ENCODE measurements at places on chromosomes 12 and 14.

- no peak for DNase-seq
Observed at GRCh38 chr12:110590806-110591326, 7.7 kb upstream of the PPTC7 start.

- no peak for DNase-seq
Observed at GRCh38 chr12:81263072-81263471, 185.2 kb downstream of the ACSS3 start.

GRCh38 chr14:99519347-99519881 is 38.2 kb downstream of the CCNK start:
- DNase-seq: no peak

- no peak for DNase-seq
Observed at GRCh38 chr12:118342090-118342489, 30.6 kb downstream of the TAOK3 start.

All from psoas muscle (tissue), 8 donors.